Natural killer cell (primary cell): ENCODE measurements at places on chromosomes 16 and 17.

DNA sequence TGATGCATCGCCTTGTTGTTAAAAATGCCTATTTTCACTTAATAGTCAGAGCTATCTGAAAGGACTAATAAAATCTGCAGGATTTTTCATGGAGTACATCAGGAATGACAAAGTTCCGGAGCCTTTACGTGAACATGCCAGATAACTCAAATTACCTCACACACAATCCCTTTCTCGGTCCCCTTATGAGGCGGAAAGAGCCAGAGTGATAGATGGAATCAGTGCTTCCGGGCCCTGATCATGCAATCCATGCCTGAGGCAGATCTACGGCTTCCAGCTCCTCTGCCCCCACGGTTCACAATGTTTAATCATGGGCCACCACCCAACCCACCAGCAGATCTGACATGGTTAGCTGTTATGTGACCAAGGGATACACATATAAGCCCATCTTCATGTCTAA, 17.0 kb downstream of the VPS53 start:
- no peak for DNase-seq

- no peak for DNase-seq
Observed at GRCh38 chr17:39639043-39639442, 2.1 kb downstream of the STARD3 start.

- no peak for DNase-seq
Observed at GRCh38 chr17:28367641-28368305, 2.3 kb downstream of the VTN start.

GRCh38 chr17:59620518-59621259, 994 bp downstream of the CLTC start:
- DNase-seq = peak; percentile 74

- DNase-seq = peak; percentile 49
Observed at GRCh38 chr17:74532115-74532514, 840 bp upstream of the CD300LB start.

DNA sequence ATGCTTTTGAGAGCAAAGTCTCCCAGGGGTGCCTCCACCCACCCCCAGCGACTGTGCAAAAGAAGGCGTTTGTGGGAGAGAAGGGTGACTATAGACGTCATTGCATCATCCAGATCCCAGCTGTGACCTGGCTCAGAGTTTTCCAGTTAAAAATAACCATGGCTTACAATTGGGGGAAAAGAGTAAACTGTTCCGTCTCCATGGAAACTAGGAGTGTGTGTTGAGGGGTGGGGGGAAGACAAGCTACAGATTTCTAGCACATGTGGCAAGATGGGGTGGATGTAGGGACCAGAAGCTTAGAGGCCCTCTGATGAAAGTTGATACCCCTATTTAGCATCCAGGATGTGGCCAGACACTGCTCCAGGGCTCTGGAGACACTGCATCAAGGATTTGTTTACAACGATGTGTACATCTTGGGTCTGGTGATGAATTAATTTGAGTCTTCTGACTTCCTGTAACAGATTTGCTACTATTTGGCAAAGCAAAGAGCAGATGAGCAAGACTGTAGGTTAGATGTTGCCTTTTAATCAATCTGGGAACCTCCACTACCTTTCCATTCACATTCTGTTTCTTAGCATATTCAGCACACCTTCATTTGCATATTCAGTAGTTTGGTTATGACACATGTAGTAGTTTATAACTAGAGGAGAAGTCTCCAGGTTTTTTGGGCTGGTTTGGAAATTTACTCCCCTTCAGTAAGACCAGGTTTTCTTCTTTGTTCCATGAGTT, 6.2 kb upstream of the DUSP14 start:
- DNase-seq = no peak

DNA sequence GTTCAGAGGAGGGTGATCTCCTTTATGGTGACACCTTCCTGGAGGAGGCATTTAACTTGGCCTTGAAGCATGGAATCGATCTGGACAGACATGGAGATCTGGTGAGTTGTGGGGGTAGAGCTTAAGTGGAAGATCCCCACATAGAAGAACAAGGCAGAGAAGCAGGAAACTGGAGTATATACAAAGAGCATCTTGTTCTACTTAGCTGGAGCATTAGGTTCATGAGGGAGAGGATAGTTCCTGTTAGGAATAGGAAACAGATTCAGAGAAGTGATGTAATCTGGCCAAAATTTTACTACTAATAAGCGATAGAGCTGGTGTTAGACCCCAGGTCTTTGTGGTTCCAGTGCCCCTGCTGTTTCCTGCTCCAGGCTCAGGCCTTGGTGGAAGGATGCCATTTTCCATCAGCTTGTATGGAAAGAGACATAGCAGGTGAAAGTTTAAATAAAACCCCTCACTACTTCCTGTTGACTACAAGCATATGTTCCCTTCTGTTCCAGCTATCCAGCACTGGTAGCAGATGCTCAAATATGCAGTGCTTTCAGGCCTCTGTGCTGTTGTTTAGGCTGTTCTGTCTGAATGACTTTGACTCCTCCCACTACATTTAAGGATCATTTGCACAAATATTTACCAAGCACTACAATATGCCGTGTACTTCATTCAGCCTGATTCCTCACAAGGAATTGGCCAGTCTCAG, 9.4 kb downstream of the RPAIN start:
- DNase-seq = no peak

DNA sequence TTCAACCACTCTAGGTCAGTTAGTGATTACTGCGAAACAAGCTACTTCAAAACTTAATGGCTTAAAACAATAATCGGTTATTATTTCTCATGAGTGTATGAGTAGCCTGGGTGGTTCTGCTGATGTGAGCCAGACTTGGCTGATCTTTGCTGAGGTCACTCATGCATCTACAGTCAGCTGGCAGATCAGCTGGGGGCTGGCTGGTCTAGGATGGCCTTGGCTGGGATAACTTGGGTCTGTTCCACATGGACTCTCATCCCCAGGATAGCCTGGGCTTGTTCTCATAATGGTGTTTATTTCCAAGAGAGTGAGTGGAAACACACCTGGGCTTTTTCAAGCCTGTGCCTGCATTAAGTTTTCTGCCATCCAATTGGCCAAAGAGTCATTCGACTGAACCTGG, 13.0 kb downstream of the CCDC182 start:
- no peak for DNase-seq

DNA sequence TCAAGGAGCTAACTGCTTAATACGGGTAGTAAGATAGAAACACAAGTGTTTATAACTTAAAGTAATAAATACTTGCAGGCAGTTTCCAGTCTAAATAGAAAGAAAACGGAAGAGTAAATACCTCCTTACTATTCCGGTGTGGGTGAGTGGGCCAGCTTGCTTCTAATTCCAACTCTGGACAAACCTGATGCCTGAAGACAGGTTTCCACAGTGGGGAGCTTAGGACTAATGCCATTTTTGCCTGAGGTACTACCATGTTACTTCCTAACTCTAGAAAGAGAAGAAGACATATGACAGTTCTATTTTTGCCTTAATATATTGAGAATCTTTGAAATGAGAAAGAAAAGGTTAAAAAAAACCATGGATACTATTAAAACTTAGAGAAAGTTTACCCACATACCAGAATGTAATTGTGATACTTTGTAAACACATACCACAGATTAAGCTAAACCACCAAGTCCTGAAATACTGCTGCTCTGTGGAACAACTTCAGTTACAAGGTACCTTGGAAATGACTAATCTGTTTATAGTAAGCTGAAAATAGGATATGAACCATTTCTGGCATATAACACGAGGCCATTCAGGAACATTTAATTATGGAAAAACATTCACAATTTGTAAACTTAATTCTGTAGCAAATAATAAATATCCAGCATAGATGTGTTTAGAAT, 70.2 kb downstream of the ZZEF1 start:
- DNase-seq = no peak

DNA sequence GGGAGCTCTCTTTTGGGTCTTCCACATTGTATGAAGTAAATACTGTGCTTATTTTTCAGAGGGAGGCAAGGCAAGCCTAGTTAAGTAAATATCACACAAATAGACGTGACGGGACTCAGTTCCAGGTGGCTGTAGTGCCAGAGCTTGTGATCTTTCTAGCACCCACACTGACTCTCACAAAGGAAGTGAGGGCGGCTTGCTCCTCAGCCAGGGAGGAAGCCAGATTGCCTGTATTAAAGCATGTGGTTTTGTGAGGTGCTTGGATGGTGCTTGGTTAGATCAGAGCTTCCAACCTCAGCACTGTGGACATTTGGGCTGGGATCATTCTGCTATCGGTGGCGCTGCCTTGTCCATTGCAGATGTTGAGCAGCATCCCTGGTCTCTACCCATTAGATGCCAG, 80.1 kb downstream of the VAT1L start:
- no peak for DNase-seq

DNA sequence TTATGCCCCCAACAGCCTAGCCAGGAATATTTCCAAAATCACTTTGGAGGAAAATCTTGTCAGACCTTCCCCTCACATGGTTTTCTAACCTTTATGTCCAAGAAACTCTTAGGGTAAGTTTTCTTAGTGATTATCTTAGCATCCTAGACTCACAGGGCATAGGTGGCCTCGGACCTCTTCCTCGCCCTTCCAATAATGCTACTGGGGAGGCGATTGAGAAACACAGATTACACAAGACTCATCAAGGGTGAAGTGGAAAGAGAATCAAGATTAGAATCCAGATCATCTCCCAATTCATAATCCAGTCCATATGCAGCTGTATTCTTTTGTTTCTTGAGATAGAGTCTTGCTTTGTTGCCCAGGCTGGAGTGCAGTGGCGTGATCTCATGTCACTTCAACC, 358.4 kb upstream of the CDH5 start:
- DNase-seq = no peak

- DNase-seq = no peak
Observed at GRCh38 chr16:66842765-66843164, 1.4 kb upstream of the CA7 start.

DNA sequence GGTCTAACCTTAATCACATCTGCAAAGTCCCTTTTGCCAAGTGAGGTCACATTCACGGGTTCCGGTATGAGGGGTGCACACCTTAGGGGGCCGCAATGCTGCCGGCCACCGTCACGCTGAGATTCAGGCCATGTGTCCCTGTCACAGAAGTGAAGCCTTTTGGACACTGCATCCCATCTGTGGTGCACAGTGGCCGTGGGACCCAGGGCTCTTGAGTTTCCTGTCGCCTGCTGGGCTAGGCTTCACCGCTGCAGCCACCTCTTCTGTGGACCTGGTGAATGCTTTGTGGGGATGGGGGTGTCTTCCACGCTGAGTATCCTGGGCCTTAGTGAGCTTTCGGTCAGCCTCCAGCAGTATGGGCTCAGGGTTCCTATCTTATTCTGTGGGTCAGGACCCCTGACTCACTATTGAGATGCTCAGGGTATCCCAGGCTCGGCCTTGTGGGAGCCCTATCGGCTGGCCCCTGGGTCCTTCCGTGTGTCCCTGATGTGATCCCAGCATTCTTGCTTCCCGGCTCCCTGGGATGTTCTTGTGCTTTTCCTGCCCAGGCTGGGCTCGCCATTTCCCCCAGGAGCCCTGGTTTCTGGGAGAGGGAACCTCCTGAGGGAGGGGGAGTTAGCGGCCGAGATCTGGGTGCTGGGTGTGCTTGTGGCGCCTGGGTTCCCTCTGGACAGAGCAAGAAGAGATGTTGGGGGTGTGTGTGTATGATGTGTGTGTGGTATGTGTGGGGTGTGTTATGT, 4.9 kb upstream of the SLC38A10 start:
- no peak for DNase-seq

GRCh38 chr17:75561927-75562603, 25.5 kb upstream of the MYO15B start:
- peak; percentile 19 for DNase-seq

DNA sequence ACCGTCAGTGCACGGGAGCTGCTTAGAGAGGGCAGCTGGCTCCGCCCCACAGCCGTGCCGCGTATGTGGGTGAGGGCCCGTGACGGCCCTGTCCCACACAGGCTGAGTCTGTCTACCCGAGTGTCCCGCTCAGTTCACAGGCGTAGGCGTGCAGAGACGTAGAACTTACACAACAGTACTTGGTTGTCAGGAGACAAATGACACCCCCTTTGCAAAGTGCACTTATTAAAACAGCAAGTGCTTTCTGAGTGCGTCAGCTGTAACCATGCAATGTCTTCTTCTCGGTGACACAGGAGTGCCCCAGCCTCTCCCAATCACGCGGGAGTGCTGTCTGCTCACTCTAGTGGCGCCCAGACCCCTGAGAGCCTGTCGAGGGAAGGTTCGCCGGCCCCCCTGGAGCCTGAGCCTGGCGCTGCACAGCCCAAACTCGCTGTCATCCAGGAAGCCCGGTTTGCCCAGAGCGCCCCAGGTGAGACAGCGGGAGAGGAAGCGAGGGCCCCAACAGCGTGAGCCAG, 64.2 kb downstream of the FOXK2 start:
- DNase-seq = peak; percentile 53

DNA sequence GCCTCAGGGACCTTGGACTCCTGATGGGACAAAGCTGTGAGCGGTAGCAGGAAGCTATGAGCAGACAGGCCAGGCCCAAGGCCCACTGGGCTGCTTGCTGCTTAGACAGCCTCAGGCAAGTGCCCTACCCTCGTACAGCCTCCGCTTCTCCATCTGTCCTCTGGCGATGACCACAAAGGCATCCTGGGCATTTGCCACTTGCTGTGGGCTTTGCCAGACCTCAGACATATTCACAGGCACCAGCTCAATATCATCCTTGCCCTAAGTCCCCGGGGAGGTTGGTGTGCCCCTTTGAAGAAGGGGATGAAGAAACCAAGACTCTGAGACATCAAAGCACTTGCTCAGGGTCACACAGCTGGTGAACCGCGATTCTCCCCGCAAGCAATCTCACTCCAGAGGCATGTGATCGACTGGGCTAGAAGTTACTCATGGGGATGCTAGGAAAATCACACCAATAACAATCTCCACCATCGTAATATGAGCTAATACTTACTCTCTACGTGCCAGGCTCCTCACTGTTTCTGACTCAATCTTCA, 21.7 kb downstream of the PPL start:
- DNase-seq = no peak

DNA sequence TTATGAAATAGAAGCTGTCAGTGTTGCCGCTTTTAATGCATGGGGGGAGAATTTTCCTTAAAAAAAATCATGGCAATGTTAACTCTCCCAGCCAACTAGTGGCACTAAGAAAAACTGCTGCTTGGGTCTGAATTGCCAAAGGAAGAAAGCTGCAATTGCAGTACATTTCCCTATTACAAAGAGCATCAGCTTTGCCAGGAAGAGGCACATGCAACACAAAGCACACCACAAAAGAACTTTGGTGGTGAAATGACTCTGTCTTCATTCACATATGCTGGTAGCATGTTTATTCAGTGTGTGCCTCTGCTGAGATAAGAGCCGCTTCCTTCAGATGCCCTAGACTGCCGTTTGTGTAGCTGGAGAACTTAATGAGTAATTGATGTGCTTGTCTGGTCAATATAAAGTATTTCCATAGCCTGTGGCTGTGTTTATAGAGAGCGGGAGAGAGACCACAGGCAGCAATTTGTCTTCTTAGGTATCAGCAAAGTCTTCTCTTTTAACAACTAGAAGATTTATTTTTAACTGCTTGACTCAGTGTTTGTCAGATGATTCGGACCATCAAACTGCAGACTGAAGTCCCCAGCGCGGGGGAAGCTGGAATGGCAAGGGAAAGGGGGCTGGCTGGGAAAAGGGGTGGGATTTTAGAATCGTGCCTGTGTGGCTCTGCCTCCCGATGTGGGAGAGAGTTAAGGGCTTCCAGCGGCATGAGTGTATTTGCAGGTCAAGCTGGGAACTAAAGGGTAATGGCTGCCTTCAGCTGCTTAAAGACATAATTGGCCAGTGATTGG, 115.1 kb downstream of the MRTFB start:
- DNase-seq = peak; percentile 39
